Head of caudate nucleus (tissue), 42 donors: ENCODE measurements at places on chromosomes 6 and 20.

DNA sequence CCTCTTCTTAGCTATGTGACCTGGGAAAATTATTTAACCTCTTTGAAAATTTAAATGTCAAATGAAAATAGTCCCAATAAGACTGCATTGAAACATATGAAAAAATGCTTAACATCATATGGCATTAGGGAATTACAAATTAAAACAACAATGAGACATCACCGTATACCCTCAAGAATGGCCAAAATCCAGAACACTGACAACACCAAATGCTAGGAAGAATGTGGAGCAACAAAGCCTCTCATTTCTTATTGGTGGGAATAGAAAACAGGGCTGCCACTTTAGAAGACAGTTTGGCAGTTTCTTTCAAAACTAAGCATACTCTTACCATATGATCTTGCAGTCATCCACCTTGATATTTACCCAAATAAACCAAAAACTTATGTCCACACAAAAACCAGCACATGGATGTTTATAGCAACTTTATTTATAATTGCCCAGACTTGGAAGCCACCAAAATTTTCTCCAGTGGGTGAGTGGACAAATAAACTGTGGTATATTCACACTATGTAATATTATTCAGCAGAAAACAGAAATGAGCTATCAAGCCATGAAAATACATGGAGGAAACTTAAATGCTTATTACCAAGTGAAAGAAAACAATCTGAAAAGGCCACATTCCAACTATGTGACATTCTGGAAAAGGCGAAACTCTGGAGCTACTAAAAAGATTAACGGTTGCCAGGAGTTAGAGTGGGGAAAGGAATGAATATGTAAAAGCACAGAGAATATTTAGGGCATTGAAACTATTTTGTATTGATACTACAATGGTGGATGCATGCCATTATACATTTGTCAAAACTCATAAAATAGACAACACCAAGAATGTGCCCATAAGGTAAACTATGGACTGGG, 459.9 kb downstream of the GRIK2 start:
- no peak for DNase-seq

DNA sequence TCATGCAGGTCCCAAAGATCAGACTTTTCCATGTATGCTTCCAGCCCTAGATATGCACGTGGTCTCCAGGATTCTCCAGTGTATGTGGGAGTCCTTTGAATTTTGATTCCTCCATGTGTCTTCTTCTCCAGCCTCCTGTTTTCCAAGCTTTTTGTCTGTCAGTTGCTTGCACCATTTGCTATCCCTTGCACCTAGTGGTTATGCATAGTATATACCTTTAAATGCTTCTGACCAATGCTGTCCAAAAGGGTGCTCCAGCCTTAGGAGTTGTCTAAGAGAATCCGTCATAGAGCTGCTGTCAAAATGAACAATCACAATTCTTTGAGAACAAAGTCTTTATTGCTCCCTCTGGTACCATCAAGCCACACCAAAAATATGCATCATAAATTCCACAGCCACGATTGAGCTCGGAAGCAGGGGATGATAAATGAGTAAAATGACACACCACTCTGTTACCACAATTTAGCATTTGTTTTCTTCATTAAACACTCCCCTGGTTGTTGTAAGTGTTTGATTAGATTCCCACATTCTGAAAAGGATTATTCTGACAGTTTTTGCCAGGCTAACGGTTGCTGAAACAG, 706.2 kb upstream of the GJE1 start:
- no peak for DNase-seq

DNA sequence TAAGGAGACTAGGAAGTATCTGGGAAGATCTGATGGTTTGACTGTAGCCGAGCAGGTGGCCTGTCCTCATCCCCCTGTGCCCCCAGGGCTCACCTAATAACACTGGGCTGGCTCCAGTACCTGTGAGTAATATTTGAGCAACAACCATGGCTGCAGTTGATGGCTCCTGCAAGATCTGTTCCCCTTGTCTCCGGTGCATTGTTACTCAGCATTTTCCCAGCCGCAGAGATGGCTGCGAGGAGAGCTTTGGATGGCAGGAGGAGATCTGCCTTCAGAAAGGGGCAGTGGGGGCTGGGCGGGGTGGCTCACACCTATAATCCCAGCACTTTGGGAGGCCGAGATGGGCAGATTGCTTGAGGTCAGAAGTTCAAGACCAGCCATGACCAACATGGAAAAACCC, 39.3 kb downstream of the PTK7 start:
- no peak for DNase-seq

GRCh38 chr6:163720005-163720404, 305.5 kb downstream of the QKI start:
- no peak for DNase-seq

GRCh38 chr6:42140756-42141602, 1.4 kb downstream of the C6orf132 start:
- no peak for DNase-seq

DNA sequence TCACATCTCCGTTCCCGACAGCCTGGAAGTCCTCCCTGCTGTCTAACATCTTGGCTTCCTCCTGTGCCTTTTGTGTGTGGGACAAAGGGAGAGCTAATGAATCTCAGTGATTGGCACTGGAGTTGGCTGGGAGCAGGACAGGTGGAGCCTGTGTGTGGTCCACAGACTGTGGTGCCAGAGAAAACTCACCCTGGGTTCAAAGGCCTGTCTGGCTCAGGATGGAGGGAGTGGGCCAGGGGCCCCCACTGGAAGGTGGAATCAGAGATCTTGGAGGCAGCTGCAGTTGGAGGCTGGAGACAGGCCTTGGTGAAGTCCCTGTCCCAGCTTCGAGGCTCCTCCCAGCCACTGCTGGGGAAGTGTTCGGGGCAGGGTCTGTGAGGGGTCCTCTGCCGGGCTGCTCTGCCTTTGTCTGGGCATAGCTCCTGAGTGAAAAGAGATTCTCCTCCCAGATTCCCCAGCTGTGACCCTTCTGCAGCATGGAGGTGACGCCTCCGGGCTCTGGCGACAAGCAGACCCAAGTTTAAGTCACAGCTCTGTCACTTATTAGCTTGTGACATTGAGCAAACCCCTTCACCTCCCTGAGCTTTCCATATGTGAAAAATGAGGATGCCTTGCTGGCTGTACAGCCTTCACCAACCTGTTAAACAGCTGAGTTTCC, 13.9 kb upstream of the ITPR3 start:
- DNase-seq, result no peak

DNA sequence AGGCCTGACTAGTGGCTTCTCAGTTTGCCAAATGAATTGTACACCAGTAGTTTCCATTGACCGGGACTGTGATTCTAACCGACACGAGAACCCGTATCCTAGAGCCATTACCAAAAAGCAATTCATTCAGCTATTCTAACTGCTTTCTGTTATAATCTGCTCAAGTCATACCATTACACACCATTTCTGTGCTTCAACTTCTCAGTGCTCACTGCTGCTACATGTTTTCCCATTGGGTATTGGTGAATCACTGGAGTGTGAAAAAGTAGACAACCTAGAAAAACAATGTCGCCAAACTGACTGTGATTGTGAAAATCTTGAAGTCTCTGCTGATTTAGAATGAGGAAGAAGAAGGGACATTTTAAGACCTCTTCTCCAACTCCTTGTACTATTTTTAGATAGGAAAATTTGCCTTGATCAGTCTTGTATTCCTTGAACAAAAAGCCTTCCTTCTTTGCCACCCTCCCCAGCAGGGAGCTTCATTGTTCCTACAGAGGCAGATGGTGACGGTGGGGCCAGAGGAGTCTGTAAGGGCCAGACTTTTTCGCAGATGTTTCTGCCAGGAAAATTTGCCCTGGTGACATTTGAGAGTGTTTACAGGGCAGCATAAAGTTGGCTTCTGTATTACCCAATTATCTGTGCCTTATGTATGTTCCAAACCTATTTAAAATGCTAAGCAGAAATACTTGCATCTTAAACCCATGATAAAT, 31.7 kb upstream of the MAP3K4 start:
- DNase-seq, result no peak

- no peak for DNase-seq
These were observed 34.2 kb downstream of the PPP1R3G start for GRCh38 chr6:5119090-5119951.

GRCh38 chr6:168133687-168134559, 54.9 kb upstream of the FRMD1 start:
- DNase-seq, result no peak

DNA sequence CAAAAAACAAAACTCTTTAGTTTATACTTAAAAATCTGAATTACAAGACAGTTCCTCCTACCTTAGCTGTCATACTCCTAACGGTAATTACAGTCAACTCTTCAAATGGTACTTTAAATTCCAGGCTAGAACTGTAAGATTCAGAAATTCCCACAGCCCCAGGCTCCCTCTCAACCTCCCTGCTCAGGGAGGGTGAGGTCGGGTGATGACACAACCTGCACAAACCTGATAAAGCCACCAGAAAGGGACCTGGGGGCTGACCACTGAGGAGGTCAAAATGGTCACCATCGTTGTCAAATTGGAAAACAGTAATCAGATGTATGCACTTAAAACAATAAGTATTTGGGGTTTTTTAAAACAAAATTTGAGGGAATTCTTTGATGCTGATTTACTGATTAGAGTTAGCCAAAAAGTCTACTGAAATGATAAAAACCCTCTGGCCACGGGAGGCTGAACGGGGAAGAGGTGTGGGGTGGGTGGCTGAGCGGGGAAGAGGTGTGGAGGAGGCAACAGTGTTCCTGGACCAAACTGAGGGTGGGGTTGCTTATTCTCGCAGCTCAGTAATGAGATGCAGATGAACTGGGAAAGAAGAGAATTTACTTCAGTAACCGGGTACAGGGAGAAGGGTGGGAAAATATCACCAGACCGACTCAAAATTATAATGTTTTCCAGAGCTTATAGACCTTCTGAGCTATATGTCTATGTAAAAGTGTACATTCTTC, 52.4 kb downstream of the SLC22A1 start:
- no peak for DNase-seq

GRCh38 chr6:136784910-136785746, 7.1 kb downstream of the MAP3K5 start:
- peak; percentile 70 for DNase-seq

DNA sequence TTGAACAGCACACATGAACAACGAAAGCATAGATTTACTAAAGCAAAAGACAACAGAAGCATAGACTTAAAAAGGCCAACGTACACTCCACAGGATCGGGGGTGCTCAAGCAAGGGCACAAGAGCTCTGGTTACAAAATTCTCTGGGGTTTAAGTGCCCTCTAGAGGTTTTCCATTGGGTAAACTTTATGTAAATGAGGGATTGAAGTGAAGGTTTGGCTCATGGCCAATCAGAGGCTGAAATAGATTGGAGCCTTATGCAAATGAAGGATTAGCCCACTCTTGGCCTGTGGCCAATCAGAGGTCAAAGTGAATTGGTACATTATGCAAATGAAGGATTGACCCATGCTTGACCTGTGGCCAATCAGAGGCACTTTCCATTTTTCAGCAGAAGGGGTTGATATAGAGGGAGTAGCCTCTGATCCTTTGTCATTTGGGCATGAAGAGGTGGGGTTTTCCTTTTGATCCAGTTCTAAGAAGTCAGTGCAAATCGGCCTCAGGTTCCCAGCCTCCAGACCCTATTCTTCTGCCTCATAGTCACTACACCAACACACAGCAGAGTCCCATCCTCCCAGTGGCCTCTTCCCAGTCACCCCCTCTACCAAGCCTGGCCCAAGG, 244.9 kb downstream of the THBS2 start:
- DNase-seq, result no peak

- no peak for DNase-seq
These were observed 109.0 kb downstream of the SULF2 start for GRCh38 chr20:47676219-47676721.

DNA sequence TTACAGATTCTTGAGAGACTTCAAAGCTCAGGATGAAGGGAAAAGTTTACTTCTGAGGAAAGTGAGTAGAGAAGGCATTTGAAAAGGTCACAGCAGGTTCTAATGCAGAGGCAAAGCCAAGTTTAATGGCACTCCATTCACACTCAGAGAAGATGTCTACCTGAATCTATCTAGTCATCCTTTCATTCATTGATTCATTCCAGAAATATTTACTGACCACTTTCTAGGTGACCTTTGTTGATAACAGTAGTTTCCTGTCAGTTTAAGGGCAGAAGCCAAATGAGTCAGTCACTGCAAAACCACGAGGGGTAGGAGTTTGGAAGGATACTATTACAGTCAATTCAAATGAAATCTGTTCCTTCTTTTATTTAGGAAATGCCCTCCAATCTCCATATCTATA, 30.8 kb downstream of the FBXO5 start:
- no peak for DNase-seq

- DNase-seq, result no peak
These were observed 48.8 kb downstream of the ERMARD start for GRCh38 chr6:169800116-169800667.

DNA sequence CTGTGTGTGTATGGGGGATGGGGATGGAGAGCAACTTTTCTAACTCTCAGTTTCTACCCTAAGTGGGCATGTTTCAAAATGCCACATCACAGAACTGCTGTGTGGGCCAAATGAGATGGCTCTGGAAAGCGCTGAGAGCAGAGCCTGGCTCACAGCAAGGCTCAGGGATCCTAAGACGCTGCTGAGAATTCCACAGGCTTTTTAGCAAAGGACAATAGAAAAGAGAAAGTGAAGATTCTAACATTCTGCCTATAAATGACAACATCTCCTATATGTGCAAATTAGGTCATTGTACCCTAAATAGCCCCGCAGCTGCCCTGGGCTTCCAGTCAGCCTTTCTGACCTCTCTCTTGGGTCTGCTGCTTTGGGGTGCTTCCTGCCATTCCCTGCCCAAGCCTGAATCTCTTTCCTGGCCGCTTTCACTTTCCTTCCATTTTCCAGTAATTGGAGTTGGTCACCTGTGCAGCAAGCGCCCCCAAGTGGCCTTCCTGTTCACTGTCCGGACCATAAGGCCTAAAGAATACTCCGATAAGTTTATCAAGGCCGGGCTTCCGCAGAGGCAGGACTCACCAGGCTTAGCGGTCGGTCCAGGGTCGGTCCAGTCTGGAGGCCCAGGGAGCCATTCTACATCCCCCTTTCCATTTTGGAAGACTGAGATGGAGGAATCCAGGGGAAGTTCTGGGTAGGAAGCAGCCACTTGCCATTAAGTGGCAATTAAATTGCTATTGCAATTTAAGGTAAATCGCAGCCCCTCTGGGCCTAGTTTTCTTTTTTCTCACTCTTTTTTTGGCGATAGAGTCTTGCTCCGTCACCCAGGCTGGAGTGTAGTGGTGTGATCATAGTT, 6.7 kb upstream of the DDR1 start:
- peak; percentile 92 for DNase-seq
